Skin of body (tissue), 3 donors: ENCODE measurements at places on chromosomes 11 and 22. TPM values are rescaled to one million over a fixed set of nuclear protein-coding genes. Genes with fewer than 3 reads are reported as not detected.

OR5M10 gene
- total RNA-seq: not detected

OR8H2 gene
- total RNA-seq: not detected

F2 gene
- total RNA-seq: not detected

PEX16 gene
- total RNA-seq: 9.9 TPM

HSPB2 gene
- 3.2 TPM for total RNA-seq

OR51B5 gene
- 0.30 TPM for total RNA-seq

DGAT2 gene
- 79.3 TPM for total RNA-seq

SCARF2 gene
- 10.3 TPM for total RNA-seq

EXPH5 gene
- total RNA-seq: 17.6 TPM

C11orf97 gene
- not detected for total RNA-seq

GRIA4 gene
- total RNA-seq: 15.0 TPM

SLC6A5 gene
- total RNA-seq: not detected

OR10A5 gene
- total RNA-seq: not detected

TRIM66 gene
- 5.1 TPM for total RNA-seq

CRACR2B gene
- 5.6 TPM for total RNA-seq

RAB39A gene
- total RNA-seq: 0.79 TPM

CTSW gene
- total RNA-seq: 0.59 TPM

SCN4B gene
- 3.1 TPM for total RNA-seq

SLC22A12 gene
- total RNA-seq: not detected

SOX10 gene
- 4.3 TPM for total RNA-seq

PAX6 gene
- total RNA-seq: 0.10 TPM

ARHGAP20 gene
- total RNA-seq: 7.6 TPM

ART1 gene
- total RNA-seq: 0.20 TPM

AMBRA1 gene
- 19.8 TPM for total RNA-seq

TMEM121B gene
- 0.39 TPM for total RNA-seq

OVCH2 gene
- 1.2 TPM for total RNA-seq

KCNJ5 gene
- total RNA-seq: 2.0 TPM

GNB1L gene
- 2.1 TPM for total RNA-seq

FXYD2 gene
- total RNA-seq: 1.5 TPM

C22orf31 gene
- 0.20 TPM for total RNA-seq

NPTXR gene
- 2.5 TPM for total RNA-seq

SYT12 gene
- total RNA-seq: 1.3 TPM

SPDYC gene
- total RNA-seq: not detected

LMNTD2 gene
- 0.69 TPM for total RNA-seq

CCDC87 gene
- total RNA-seq: 0.10 TPM

GRIK4 gene
- total RNA-seq: 0.39 TPM

INPP5J gene
- 0.39 TPM for total RNA-seq
